ENCODE measurements at places on chromosomes 3 and 15.

DNA sequence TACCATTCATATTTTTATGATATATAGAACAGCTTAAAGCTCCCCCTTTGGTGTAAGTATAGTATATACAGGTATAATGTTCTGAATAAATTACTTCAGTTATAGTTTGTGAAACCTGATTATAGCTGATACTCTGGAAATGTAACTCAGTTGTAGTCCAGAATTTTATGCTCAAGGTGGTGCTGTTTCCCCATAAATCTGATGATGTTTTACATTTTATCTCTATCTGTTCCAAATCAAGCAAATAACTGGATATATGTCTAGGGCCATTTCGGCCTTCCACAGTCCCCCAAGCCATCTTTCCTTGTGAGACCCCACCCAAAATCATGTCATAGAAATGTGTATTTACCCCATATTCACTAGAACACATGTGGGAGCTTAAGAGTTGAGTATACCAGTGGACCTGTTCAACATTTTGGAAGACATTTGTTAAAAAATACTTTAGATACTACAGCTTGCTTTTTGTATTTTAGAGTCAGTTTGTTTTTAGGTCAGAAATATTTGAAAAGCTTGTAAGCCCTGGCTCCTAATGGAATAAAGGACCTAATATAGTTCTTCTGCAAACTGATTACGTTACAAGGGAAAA, 107.1 kb downstream of the ATG7 start:
- DNase-seq, result peak; percentile 72

GRCh38 chr3:56282341-56282740, 185.9 kb downstream of the ERC2 start:
- no peak for DNase-seq

- no peak for DNase-seq
Measured at GRCh38 chr3:146359841-146360240, 108.9 kb upstream of the PLSCR4 start.

- DNase-seq, result no peak
Measured at GRCh38 chr3:141431411-141432378, 55.1 kb upstream of the RASA2 start.

DNA sequence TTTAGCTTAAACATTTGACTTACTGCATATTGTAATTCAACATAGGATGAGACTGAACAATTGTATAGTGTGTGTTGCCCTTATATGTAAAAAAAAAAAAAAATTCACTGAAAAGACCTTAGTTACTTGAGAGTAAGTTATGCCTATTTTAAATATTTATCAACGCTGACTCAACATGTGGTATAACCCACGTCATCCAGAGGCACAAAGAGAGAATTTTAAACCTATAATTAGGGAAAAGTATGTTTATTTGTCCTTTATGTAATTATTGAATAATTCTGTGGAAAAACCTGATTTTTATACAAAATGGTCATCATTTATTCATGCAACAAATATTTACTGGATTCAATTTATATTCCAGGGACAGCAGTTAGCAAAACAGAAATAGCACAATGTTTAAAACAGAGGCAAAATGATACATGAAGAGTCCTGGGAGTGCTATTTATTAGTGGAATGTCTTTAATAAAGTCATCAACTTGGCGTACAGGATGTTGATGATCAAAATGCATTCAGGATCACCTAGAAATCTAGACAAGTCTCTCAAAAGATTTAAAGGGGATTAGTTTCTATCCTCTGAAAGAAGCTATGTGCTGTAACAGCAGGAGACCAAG, 223.7 kb downstream of the PCCB start:
- DNase-seq, result no peak

DNA sequence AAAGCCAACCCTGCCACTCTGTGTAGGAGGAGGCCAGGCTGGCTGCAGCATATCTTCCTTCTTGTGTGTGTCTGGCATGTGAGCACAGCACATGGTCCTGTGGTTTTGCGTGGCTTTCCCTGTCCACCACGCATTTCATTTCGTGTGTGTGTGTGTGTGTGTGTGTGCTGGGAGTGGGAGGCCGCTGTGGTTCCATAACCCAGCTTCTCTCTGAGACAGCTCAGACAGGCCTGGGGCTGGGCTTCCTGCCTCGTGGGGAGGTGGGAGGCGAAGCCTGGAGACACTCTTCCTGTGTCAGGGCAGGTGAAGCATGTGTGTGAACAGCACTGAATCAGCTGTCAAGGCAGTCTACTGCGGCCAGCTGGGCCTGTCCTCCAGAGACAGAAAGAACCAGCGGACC, 16.0 kb upstream of the MRPS22 start:
- no peak for DNase-seq

- no peak for DNase-seq
Measured at GRCh38 chr3:158520433-158520832, 50.6 kb upstream of the MLF1 start.

GRCh38 chr3:69092030-69092516, 7.3 kb downstream of the ARL6IP5 start:
- no peak for DNase-seq

GRCh38 chr15:72174551-72175165, 22.9 kb downstream of the GRAMD2A start:
- DNase-seq, result no peak

- DNase-seq, result no peak
Measured at GRCh38 chr3:120341658-120342346, 7.4 kb downstream of the LRRC58 start.

- DNase-seq, result no peak
Measured at GRCh38 chr3:136263251-136263650, 13.1 kb downstream of the PCCB start.

DNA sequence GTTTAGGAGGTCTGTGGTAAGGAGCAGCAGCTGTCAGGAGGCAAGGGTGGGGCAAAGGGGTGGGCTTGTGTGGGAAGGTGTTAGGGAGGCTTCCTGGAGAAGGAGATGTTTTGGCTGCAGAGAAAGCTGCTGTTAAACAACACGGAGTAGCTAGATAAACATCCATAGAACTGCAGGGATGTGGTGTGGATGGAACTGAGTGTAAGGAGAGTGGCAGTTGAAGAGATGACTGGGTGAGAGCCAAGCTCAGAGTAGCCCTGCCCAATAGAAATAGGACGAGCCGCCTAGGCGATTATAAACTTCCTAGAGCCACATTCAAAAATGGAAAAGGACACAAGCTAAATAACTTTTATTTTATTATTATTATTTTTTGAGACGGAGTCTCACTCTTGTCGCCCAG, 19.9 kb downstream of the RPLP1 start:
- DNase-seq, result no peak

- DNase-seq, result no peak
Measured at GRCh38 chr15:44711743-44712345, 527 bp downstream of the B2M start.

GRCh38 chr15:63344731-63345390, 36.8 kb downstream of the CA12 start:
- no peak for DNase-seq

DNA sequence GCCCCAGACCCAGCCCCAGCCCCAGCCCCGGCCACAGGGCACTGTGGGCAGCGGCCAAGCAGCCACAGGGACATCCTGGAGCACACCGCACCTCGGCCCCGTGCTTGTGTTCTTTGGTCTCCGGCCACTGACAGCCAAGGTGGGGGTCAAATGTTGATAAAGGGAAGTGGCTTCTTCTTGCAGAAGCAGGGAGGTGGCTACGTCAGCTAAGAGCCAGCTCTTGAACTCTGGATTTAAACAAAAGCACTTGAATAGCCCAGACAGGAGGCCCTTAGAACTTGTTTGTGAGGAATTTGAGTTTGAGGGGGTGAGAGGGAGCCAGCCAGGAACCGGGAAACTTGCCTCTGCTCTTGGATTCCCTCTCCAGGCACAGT, 135.8 kb upstream of the ABHD17C start:
- DNase-seq, result no peak

DNA sequence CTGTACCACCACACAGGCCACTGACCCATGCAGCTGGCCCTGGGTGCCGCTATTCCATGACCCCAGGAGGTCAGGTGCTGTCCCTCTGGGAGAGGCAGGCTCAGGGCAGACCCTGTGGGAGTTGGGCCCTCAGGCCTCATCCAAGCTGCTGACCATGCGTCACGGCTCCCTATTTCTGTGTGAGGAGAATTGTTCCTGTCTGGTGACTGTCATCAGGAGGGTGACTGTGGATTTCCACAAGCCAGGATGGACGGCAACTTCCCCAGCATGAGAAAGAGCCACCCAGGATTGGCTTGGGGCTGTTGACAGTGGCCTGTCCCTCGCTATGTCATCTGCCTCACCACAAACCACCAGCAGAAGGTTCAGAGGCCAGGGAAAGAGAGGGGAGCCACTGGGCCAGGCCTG, 41.4 kb downstream of the ZDHHC19 start:
- no peak for DNase-seq

DNA sequence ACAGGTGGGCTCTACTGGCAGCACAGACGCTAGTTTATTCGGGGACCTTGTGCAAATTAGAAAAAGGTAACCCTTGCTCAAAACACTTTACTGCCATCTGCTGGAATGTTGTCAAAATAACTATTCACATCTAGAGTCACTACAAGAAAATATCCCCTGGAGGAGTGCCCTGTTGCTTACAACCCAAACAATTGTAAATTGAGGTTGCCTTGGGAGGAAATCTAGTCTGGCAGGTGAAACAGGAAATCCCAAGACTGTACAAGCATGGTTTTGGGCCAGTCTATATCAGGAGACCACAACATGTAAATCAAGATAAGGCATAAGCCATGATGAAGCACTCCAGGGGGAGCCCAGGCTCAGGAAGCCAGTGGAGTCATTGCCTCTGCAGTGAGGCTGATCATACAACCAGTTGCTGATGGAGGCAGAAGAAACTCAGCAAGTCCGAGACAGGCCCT, 136.8 kb upstream of the ACP3 start:
- peak; percentile 41 for DNase-seq

GRCh38 chr15:80819001-80819400, 39.8 kb downstream of the CEMIP start:
- no peak for DNase-seq

GRCh38 chr3:123481071-123481470, 32.2 kb upstream of the ADCY5 start:
- DNase-seq, result no peak

DNA sequence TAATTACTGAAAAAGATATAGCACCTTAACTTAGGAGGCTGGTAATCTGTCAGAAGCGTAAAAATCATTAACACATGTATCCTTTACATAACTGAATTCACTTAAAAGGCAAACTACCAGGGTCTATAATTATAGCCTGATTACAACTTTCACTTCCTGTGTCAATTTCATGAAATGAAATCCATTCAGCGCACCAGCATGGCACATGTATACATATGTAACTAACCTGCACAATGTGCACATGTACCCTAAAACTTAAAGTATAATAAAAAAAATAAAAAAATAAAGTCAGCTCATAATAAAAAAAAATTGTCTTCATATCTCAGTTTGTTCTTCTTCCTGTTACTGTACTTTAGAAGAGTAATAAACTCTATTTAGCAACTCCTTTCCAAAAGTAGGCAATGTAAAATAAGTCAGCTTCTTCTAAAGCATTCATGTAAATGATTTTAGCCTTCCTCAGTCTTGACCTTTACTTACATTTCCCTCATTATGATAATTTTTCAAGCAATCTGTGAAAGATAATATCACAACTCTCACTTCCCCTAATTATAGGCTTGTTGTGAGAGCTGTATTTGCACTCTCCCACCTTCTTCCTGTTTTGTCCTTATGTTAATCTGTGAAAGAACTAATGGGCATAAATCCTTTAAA, 50.1 kb downstream of the KBTBD8 start:
- no peak for DNase-seq

DNA sequence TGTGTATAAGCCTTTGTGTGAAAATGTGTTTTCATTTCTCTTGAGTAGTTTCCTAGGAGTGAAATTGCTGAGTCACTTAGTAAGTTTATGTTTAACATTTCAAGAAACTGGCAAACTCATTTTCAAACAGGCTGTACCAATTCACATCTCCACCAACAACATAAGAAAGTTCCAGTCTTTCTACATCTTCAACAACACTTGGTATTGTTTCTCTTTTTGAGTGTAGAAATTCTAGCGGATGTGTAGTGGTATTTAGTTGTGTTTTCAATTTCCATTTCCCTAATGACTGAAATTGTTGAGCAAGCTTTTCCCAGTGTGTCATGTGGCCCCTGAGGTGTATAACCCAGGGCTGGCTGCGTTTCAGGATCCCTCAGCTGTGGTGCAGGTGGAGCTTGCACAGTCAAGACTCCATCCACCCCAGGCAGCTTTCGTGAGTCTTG, 258.5 kb downstream of the PDCD6IP start:
- no peak for DNase-seq

DNA sequence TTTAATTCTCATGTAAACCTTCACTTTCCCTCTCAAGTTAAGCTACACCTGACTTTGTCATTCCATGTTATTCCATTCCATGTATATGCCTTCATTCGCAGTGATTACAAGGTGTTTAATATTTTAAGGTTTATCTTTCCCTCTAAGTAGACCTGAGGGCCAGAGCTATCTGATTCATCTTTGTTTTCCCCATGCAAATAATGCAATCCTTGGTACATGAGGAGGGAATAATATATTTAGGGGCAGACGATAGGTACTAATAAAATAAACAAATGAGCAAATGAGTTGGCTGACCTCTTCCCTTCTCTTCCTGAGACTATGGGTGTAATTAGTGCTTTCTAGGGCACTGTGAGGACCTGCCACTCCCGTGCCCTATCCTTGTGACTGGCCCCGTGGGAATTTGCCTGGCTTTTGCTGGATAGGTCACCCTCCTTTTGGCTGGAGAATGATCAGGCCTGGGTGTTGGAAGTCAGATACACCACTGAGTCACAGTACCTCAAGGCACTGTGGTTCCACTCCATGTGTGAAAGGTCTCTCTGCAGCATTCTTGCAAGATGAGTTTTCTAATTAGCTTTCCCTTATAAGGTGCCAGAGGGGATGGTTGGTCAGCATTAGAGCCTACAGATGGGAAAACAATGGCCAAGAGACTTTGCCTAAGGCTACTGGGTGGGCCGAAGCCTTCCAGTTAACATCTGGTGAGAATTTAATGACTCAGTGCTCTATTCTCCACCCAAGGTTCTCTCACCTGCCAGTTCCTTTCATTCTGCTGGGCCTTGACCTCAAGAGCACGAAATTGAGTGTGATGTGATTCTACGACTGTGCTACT, 183.2 kb downstream of the P3H2 start:
- peak; percentile 16 for DNase-seq

DNA sequence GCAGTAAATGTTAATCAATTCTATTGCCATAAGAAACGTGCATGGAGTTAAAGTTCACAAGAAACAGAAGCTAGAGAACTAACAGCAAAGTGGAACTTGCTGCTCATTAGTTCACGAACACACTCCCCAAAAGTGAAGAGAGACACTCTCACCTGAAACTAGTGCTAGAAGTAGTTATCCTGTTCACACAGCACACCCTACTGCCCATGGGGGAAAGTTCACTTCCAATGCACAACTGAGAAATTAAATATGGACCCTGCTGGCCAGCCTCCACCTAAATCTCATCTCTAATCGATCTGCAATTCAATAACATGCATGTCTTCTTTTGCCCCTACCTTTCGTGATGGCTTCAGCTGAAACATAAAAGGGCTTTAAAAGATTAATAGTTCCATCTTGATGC, 39.4 kb upstream of the FRMD4B start:
- no peak for DNase-seq

GRCh38 chr15:80418892-80419537, 14.8 kb downstream of the ARNT2 start:
- DNase-seq, result peak; percentile 16

GRCh38 chr3:150755902-150756301, 7.1 kb downstream of the SIAH2 start:
- DNase-seq, result no peak

- DNase-seq, result no peak
Measured at GRCh38 chr3:107753494-107753893, 230.7 kb downstream of the BBX start.

Measured in glomerular endothelial cell (primary cell).